CD4-positive, alpha-beta T cell treated with Interleukin-1 beta for 1 hour (primary cell): ENCODE measurements at places on chromosomes 7 and 10.

DNA sequence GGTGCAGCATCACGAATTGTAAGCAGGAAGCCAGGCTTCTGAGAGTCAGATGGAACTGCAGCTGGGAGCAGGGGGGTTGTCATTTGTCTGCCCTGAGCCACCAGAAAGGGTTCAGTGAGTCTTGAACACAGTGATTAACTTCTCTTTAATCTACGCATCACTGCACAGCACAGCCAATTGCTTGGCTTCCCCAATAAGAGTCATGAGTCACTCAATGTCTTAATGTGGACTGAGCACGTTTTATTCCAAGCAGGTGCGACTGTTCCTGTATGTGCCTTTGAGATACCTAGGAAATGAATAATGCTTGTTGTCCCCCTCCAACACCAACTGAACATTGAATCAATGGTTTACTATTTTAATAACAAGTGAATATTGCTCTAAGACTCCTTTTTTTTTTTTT, 26.0 kb upstream of the PLEKHA1 start:
- no peak for DNase-seq

- DNase-seq = no peak
These were observed 176.8 kb downstream of the PRKG1 start for GRCh38 chr10:51251110-51251509.

- DNase-seq = no peak
These were observed 32.0 kb downstream of the PCDH15 start for GRCh38 chr10:54769051-54769450.

- DNase-seq = no peak
These were observed 260.8 kb downstream of the SNX13 start for GRCh38 chr7:17679458-17679857.

DNA sequence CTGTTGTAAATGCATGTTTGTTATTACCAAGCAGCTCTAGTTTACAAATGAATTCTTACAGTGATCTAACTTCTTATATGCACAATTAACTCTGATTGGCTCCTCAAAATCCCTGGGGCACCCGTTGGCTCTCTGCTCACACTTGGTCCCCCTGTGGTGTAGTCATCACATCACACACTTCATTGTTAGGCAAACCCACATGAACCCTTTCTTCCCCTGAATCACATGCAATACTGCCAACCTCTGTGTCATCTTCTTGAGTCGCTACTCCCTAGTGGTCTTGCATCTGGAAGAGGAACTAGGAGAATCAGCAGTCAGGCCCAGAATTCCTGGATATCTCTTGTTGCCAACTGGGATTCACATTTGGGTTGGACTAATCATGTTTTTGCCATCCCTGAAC, 73.1 kb downstream of the CD36 start:
- DNase-seq = no peak

DNA sequence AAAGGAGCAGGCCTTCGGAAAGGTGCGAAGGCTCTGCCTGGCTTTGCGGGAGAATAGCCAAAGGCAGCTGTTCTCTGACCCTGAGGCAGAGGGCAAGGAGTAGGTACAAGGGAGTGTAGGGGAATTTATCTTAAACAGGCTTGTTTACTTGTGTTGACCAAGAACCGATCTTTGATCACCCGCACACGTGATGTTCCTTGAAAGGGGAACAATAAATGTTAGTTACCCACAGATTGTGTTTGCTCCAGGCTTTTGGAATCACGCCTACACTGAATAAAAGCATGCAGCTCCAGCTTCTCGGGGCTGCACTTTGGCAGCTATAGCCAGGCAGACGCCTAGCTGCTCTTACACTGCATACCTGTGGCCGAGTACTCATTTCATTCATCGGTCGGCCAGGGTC, 420.8 kb downstream of the PHF14 start:
- DNase-seq = no peak

- no peak for DNase-seq
These were observed 177.6 kb upstream of the SEMA3A start for GRCh38 chr7:84372155-84372621.

GRCh38 chr10:11253385-11254002, 235.8 kb downstream of the CELF2 start:
- DNase-seq = no peak

DNA sequence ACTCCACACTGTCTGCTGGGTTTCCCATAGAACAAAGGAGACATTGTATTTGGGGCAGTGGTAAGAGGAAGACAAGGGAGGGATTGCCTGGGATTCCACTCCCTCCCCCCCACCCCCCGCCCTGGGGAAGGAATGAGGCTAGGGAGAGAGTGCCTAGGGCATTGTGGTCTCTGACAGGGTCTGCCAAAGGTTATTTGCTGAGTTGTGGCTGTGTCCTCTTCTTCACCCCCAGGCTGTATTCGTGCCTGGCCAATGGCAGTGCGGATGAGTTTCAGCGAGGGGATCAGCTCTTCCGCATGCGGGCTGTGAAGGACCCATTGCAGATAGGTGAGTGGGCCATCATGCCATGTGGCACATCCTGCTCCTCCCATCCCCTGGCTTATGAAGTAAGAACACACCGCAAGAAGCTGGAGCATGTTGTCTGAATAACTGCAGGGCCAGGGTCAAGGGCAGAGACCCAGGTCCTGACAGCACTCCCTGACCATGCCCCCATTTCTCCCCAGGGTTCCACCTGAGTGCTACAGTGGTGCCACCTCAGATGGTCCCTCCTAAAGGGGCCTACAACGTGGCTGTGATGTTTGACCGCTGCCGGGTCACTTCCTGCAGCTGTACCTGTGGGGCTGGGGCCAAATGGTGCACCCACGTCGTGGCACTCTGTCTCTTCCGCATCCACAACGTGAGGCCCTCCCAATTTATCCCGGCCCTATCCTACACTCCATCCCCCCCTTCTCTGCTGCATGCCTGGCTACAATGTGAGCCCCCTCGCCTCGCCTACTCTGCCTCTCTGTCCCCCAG, 3.7 kb downstream of the ZSWIM8 start:
- DNase-seq = no peak

DNA sequence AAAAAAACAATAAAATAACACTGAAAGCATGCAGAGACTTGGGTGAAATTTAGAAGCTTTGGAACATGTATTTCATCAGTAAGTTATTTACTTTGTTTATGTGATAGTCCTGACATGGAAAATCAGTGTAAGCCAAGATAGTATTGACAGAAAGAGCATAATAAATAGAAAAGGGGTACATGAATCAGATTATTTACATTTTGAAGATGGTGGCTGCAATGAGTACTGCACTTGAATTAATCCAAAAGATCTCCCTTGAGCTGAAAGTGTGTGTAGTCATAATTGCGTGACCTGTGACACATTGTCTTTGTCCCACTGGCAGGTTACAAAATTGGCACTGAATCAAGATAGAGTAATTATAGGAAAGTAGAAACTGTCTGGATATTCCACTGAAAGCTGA, 562.9 kb downstream of the GFRA1 start:
- no peak for DNase-seq

DNA sequence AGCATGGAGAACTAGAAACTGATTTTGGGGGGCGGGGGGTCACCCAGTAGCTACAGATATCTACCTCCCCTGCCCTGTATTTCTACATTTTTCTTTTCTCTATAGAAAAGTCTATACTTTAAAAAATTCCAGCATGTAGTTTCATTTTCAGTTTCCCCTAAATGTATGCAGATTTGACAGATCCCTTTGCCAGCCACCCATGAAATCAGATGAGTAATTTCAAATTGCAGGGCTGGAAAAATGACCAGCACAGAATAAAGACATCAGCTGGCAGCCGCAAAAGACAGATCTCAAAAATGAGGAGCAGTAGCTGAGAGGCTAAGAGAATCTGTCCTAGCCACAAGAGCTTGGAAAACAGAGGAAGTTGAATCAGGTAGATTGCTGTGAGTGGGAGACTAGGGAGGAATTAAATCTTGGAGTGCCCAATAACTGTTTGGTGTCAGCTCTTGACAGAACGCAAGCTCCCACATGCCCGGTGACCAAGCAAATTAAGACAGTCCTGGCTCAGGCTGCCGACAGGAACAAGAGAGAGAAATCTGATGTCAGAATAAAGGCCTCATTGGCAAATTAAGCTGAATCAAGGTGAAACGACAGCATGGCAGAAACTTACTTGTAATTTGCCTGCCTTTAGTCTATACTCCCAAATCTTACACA, 24.5 kb downstream of the ADRB1 start:
- DNase-seq = no peak

DNA sequence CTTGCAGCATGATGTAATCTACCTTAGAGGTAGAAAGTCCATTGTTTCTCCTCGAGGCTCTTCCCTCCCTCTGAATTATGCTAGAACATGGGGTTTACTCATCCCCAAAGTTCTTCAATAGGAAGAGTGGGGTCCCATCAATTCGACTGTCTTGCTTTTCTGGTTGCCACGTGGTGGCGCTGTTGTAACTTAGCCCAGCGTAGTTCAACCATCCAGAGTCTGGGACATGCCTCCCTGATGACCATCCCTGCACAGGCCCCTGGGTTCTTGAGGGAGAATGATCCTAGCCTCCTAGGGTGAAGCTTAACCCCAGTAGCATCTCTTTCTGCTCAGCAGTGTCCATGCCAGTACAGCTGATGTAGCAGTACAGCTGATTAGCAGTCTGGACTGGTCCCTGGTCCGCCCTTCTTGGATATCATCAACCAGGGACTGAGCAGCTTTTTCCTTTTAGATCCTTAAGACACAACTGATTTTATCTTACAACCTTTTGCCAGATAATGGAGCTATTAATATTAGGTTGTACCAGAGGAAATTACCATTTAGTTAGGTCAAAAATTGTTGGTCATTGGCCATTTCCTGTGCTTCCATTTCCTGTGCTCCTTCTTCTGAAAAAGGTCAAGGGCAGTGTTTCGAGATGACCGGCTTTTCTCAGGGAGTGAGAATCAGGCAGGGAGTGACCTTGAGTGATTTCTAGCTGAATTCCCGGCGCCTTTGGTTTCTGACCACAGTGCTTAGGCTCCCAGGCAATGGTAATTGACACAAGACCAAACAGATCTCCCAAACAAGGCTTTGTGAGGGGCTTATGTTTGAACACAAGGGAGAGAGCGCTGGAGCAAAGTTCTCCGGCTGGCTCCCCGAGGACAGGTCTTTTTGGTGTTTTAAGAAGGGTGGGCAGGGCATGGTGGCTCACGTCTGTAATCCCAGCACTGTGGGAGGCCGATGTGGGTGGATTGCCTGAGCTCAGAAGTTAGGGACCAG, 65.4 kb downstream of the TACC2 start:
- DNase-seq = no peak

GRCh38 chr7:39942883-39943282, 7.2 kb upstream of the CDK13 start:
- no peak for DNase-seq

- no peak for DNase-seq
These were observed 49.1 kb upstream of the CUX1 start for GRCh38 chr7:101768280-101768679.

GRCh38 chr7:109996411-109996810, 1094.5 kb upstream of the LRRN3 start:
- DNase-seq = no peak

- DNase-seq = no peak
These were observed 991 bp upstream of the DLD start for GRCh38 chr7:107889992-107890391.

DNA sequence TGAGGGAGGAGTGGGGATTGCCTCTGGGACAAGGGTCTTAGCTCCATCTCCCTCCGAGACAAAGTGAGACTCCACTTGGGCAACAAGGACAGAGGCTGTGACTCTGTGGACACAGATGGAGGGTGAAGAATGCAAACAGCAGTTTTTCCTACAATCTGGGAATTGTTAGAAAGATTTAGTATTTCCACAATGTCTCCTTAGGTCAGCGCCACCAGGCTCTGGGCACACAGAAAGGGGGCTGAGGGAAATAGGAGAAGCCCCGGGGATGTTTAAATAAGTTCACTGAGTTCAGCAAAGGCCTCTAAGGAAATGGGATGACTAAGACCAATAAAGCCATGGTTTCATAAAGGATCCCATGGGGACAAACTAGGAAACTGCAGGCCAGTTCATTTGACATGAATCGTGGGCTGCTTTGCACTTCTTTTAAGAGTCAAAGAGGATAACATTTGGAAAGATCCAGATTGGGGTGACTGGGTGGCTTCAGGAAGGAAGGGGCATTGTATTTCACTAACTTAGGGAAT, 219.8 kb upstream of the GLI3 start:
- DNase-seq = no peak

DNA sequence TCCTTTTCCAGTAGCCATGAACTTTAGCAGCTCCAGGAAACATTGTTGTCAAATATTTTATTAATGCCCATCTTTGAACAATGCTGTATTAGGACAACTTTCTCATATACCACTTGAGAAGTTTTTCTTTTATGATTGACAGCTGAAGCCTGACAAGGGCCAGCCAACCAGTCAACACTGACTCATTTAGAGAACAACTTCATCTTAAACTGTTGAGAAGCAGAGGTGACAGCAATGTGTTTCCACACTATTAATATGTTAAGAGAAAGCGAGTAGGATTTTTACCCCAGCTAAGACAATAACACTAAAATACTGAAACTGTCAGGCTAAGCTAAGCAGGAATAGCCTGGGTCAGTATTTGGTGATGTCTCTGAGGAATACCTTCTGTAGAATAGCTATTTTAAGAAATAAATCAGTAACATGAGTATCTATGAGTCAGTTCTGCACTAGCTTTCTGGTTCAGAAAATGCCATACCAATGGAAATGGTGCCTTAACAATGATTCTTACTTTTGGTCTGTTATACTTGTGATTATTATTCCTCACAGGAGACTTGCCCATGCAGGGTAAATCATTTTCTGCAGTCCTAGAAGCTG, 168.8 kb upstream of the POT1 start:
- DNase-seq = no peak

GRCh38 chr10:132281915-132282666, 25.7 kb downstream of the STK32C start:
- DNase-seq = no peak

- no peak for DNase-seq
These were observed 66.9 kb downstream of the SEMA3C start for GRCh38 chr7:80851896-80852476.

DNA sequence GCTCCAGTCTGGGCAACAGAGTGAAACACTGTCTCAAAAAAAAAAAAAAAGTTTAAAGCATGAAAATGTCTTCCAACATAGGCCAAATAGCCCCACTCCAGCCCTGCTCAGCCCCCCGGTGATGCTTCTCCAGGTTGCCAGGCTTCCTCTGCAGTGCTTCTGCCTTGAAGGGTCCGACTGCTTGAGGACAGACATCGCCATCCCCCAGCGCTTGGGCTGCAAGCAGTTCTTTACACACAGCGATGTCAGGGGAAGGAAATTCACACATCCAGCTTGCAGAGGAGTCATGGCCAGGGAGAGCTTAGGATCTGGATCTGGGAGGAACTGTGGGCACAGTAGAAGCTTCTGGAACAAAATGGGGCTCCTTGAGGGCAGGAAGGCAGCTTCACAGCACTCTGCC, 26.9 kb downstream of the LYZL1 start:
- DNase-seq = no peak
